ENCODE measurements at places on chromosomes 11 and 22.

- DNase-seq = no peak
These were observed 3.7 kb downstream of the RRP7A start for GRCh38 chr22:42515896-42516295.

DNA sequence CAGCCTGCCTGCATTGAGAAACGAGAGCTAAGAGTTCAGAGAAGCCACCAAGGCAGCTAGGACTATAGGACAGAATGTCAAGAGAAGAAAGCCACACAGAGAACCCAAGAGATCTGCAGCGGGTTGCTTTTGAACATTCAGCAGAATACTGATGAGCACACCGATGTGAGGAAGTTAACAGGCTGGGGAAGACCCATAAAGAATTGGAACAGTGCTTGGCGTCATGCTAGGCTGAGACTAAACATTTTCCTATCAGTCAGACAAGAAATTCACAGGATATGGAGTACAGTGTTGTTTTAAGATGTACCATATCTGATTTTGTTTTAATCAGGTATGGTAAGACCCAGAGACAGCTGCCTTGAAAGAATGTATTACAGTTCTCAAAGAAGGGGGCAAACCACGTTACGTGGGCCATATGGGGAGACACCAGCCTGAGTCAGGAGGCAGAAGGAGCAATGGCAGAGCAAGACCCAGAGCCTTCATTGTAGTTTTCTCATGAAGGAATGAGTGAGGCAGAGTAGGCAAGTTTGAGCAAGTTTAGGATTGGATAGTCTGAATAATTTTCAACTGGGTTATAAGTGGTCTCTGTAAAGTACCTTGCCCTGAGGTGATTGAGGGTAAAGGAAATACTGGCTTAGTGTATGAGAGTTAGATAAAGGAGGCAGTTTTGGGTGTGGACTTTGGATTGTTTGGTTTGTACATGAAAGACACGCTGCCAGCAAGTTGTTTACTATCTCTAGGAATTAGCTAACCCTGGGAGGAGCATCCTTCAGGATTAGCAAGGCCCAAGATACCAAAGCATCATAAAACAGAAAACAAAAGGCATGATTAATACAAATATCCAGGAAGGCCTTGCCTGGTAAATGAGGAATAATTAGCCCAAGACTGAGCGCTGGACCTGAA is 14.3 kb downstream of the LRRC75B start:
- DNase-seq = no peak

- no peak for DNase-seq
These were observed 7.2 kb upstream of the PLXNB2 start for GRCh38 chr22:50314455-50315288.

DNA sequence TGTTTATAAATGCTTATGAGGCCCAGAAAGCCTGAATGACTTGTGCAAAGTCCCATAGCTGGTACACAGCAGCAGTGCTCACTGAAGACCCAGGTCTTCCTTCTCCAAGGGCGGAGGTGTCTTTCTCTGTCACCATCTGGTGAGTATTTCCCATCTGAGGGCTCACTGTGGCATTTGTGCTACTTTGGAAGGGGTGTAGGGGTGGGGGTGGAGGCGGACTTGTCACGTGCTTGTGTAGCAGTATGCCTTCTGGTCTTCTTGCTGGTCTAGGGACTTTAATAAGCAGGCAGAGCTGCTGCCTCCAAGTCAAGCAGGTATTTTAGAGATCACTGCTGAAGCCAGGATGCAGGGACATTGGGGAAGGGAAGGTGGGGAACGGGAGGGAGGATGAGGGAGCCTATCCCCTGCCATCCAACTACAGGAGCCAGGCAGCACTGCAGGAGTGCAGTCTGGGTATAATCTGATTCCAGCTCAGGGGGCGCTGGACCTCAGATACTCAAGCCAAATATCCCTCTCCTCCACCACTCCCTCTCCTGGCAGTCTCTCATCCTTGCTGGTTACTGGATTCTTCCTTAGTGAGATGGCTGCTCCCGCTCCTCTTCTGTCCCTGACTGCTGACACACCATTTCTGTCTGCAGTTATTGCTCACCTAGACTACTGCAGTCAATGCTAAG is 3.4 kb downstream of the ABCC8 start:
- DNase-seq = no peak

DNA sequence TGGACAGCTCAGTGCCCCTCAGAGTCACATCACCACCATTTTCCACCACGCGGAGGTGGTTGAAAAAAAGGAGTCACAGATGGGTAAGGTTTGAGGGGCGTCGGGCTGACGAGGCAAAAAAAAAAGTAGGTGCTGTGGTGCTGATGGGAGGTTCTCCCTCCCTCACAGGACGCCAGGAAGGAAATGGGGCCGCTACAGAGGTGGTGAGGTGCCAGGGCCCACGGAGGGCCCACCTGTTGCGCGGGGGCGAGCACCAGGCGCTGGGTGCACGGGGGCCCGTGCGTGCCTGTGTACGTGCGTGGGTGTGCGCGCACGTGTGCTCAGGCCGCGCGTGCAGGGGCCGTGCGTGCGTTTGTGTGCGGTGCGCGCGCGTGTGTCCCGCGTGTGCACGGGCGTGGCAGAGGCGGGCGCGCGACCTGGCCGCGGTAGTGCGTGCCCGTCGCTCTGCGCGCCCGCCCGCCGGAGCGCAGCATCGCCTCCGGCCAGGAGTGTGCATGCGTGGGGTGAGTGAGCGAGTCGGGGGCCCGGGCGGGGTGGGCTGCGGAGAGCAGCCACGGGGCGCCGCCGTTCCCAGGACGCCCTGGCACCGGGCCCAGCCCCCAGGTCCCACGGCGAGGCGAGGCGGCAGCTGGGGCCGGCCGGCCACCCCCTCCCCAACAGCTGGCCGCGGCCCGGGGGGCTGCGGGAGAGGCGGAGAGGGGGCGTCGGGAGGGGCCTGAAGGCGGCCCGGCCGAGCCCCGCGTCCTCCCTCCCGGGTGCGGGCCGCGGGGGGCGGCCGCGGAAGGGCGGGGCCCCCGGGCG is 2.8 kb downstream of the PDGFB start:
- peak; percentile 54 for DNase-seq

DNA sequence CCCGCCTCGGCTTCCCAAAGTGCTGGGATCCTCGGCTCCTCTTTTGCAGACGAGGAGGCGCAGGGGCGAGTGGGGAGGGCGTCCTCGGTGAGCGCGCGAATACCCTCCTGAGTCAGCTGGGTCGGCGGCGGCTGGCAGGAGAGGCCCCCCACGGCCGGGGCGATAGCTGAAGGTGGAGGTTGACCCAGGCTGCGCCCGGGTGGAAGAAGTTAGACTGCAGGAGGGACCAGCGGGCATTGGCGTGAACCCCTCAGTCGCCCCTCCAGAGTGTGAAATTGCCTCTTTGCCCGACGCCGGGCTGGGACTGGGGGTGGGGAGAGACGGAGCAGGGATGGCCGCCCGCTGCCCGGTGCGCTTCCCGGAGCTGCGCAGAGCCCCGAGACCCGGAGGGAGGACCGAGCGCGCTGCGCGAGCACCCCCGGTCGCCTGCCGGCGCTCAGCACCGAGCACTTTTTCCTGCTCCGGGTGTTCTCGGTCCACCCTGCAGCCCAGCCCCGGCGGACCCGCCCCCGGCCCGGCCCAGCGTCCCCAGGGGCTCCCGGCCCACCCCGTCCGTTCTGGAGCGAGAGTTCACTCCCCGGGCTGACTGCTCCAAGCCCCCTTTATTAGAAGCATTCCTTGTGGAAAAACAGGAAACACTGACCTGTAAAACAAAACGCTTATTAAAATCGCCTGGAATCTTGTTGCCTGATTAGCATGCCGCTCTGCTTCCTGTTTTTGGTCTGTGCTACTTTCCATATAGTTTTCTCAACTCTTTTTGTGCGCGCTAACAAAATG is 13.7 kb upstream of the CPT1A start:
- DNase-seq = peak; percentile 51

- DNase-seq = no peak
These were observed 5.9 kb upstream of the MRGPRF start for GRCh38 chr11:69018924-69019323.

- no peak for DNase-seq
These were observed 31.7 kb downstream of the TPCN2 start for GRCh38 chr11:69080257-69080995.

DNA sequence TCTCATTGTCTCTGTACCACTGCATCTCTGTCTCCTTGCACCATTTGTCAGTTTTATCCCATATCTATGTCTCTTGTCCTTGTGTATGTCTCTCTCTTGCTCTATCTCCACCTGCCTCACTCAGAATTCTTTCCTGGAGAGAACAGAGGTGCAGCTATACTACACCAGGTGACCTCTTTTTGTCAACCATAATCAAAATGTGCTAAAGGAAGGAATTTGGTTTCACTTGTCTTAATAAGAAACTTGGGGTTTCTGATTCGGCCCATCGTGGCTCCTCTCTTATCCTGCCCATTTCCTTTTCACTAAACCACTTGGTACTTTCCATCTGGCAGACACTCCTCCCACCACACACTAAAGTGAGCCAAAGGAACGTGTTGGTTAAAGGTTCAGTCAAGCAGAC is 2.0 kb upstream of the C11orf42 start:
- no peak for DNase-seq

DNA sequence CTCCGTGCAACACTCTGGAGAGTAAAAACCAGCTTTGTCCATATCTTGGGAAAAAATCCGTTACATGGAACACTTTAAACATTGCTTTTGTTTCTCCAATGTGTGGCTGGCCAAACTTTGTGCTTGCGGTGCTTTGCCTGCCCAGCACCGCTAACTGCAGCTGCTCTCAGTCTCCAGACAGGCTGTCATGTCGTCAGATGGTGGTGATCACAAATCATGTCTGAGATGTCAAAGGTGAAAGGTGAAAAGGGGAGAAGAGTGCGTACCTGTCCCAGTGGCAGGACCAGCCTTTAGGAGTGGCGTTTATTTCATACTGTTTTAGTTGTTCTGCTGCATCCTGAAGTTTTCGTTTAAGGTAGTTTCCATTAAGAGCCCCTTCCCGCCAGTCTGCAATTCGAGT is 17.1 kb upstream of the AGBL2 start:
- DNase-seq = no peak

- no peak for DNase-seq
These were observed 46.9 kb downstream of the LUZP2 start for GRCh38 chr11:24543771-24544170.
